ENCODE measurements at places on chromosomes 2 and 18.

DNA sequence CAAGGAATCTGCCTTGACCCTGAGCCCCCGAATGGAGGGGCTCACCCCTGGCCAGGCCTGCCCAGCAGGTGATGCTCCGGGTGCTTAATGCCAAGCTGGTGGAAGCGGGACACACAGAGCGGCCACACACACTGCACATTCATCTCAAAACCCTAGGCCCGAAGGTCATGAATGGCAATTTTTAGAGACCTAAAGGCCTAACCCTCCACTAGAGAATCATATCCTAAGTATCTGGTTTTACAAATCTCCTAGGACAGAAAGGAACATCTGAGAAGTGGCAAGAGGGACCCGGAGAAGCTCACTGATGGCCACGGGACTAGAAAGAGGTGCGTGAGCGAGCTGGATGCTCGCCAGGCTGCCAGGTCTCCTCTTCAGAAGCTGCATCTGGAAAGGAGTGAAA, 38.3 kb downstream of the ST3GAL5 start:
- DNase-seq = no peak

DNA sequence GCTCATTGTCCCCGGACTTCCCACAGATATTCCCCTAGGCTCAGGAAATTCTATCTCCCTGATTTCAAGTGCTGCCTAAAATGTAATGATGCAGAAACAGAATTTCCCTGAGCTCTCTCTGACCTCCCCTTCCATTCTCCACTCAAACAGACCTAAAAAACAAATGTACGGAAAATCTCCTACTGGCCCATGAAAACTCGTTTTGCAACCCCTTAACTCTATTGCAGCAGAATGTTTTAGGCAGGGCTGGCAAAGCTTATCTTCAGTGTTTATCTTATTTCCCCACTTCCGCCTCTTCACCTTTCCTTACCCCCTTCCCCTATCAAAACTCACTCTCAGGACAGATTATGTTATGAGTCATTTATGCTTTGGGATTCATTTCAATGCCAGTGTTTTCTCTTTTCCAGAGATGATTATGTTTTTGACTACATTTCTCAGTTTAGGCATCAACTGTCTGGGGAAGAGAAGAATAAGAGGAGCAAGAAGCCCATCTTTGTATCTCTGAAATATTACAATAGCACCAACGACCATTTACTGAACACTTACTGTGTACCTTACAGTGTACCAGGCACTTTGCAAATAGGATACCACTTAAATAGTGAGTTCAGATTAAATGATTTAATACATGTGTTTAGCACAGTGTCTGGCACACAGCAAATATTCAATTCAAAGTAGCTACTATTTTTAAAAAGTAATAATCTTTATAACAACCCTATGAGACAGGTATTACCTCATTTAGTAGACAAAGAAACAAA, 53.9 kb upstream of the STPG4 start:
- no peak for DNase-seq

- DNase-seq = peak; percentile 35
Measured at GRCh38 chr18:13566941-13567746, 159.2 kb downstream of the FAM210A start.

DNA sequence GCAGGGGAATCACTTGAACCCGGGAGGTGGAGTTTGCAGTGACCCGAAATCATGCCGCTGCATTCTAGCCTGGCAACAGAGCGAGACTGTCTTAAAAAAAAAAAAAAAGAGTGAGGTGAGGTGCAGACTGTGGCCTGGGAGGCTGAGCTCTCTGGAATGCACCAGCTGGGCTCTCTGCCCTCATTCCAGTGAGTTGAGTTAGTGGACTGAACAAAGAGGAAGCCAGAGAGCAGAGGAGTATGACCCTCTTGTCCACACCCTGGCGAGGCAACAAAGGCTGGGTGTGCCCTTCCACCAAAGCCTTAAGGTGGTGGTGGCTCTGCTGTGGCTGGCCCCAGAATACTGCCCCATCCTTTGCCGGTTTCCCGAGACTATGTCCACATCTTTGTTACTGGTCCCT, 71.3 kb upstream of the ACKR3 start:
- no peak for DNase-seq

Data from GM12891 (cell line).